ENCODE measurements at places on chromosomes 5 and 9. TPM values are rescaled to one million over a fixed set of nuclear protein-coding genes. Genes with fewer than 3 reads are reported as not detected.

The DPYSL3 gene
- 64.7 TPM for total RNA-seq

The SLC34A1 gene
- not detected for total RNA-seq

The SLCO6A1 gene
- total RNA-seq, result not detected

The KCTD16 gene
- 0.19 TPM for total RNA-seq

The TARS1 gene
- total RNA-seq, result 220 TPM

The TMOD1 gene
- 1.1 TPM for total RNA-seq

The ELOVL7 gene
- not detected for total RNA-seq

The IFNK gene
- total RNA-seq, result not detected

The KCNN2 gene
- 3.3 TPM for total RNA-seq

The PCDHA12 gene
- under 0.01 TPM for total RNA-seq

The WDR31 gene
- 0.29 TPM for total RNA-seq

The NR2F1 gene
- 41.5 TPM for total RNA-seq

The SCGB3A2 gene
- total RNA-seq, result not detected

The OBP2A gene
- total RNA-seq, result not detected

The CDH6 gene
- not detected for total RNA-seq

The TRIO gene
- total RNA-seq, result 229 TPM

The SLC35D2 gene
- total RNA-seq, result 22.4 TPM

The LYRM7 gene
- 7.5 TPM for total RNA-seq

The HSPB3 gene
- total RNA-seq, result not detected

The GABBR2 gene
- total RNA-seq, result 10.3 TPM

The SLC36A1 gene
- 5.6 TPM for total RNA-seq

The CCL19 gene
- not detected for total RNA-seq

The ADAMTS6 gene
- total RNA-seq, result 78.4 TPM

The ARAP3 gene
- total RNA-seq, result 45.8 TPM

The SLC36A2 gene
- total RNA-seq, result not detected

All from vein endothelial cell (primary cell).